ENCODE measurements at places on chromosomes 4 and X.

GRCh38 chr4:168039593-168039992, 52.7 kb upstream of the ANXA10 start:
- DNase-seq: no peak

GRCh38 chrX:30301208-30301607, 8.0 kb downstream of the NR0B1 start:
- no peak for DNase-seq

DNA sequence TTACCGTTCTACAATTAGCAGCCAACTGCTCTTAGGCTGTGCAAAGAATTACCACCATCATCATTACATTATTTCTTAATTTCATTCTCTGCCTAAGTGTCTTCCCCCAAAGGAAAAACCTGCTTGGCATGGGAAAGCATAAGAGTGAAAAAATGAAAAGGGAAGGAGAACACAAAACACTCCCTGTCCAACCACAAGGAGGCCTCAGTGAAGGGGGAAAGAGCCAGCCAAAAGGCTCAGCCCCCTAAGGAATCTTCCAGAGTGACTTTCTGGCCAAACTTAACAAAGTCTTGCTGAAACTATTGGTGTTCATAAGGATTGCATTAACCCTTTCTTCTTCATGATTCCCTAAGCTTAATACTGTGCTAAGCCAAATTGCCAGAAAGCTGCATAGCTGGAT, 287.4 kb downstream of the SMARCA1 start:
- no peak for DNase-seq

GRCh38 chr4:156146571-156146970, 192.9 kb upstream of the CTSO start:
- DNase-seq: no peak

- no peak for DNase-seq
Measured at GRCh38 chr4:26023203-26023972, 109.4 kb downstream of the SMIM20 start.

- DNase-seq: no peak
Measured at GRCh38 chrX:119155416-119156035, 27.9 kb upstream of the KIAA1210 start.

DNA sequence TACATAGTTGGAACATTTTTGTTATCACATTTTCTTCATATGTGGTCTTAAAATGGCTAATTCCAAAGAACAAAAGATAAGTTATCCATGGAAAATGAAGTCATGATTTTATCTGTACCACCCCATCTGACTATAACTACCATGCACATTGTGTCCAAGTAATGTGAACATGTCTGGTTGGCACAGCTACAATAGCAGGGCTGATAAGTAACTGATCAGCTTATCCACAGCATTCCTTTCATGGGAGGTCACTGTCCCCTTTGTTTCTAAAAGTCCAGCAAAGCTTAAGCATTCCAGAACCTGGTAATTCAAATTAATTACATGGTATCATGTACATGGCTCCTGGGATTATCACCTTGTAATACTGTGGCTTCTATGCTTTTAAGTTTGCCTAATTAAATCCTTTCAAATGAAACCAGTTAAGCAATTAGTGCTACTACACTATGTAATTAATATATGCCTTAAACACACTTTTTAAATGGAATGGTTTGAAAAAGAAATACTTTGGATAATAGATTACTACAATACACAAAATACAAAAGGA, 21.1 kb upstream of the SORBS2 start:
- no peak for DNase-seq
